ENCODE measurements at places on chromosomes 3 and 15. TPM values are rescaled to one million over a fixed set of nuclear protein-coding genes. Genes with fewer than 3 reads are reported as not detected.

- no peak for DNase-seq
These were observed 3.4 kb downstream of the VILL start for GRCh38 chr3:37993820-37994638.

DNA sequence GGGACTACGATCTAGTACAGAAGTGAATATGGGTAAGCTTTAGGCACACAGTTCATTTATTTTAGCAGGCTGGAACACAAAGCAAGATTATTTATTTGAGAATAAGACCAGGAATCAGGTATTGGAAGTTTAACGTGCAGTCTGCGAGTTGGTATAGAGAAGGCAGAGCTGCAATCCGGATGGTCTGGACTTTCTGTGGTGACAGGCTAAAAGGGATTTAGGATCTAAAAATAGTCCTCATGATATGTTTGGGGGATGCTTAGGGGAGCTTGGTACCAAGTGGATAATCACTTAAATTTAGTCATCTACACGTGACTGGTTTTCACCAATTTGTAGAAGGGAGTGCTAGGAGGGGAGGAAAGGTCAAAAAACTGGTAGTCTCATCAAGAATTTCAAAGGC, 119.4 kb downstream of the DLG1 start:
- DNase-seq, result no peak

DNA sequence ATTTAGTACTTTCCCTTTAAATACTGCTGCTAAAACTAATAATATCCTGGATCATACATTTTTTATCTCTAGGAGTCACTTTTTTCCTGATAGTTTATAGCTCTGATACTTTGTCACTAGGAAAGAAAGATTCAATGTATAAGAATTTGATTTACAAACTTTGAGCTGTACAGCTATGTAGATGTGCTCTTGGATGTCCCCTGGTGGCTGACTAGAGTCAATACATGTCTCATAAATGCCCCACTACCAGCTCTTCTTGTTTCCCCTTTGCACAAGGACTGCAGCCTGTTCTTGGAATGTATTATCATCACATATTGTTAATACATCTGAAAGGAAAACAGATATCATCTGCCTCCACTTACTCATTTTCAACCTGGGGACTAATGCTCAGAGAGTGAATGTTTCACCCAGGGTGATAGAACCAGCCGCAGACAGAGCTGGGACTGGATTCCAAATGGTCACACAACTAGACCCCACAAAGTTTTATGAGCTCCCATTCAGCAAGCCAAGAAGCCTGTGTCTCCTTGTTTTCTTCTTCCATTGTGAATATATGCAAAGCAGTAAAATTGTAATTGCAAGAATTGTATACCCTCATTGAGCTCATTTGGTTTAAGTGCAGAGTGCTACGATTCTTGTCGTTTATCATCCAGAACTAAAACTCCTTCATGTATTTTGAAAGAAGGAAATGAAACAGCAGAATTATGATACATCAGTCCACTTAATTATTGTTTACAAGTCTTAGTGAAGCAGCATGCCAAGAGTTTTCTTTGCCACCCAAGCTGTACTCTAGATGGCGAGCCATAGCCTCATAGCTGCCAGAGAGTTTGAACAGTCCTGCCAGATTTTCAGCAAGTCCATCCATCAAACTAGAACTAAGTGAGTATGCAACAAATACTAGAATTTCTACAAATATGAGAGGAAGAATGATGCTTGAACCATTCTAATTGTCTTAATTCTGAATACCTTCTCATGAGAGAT, 261.6 kb upstream of the LMCD1 start:
- no peak for DNase-seq

- DNase-seq, result no peak
These were observed 206.5 kb downstream of the XXYLT1 start for GRCh38 chr3:195064300-195064931.

DNA sequence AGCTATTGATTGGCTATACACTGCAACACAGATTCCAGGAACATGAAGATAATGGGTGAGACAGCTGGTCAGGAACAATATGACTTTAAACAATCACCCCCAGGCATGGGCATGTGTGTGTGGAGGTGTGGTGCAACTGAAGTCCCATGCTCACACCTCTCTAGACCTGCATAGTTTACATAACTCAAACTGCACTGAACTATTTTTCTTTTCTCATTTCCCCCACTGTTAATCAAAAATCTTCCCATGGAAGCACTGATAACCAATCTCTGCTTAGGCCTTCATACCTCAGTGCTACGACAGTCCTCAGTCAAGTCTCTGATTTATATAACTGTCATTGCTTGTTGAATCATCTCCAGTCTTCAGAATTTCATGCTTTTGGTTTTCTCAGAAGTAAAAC, 600.2 kb downstream of the NTRK3 start:
- no peak for DNase-seq

DNA sequence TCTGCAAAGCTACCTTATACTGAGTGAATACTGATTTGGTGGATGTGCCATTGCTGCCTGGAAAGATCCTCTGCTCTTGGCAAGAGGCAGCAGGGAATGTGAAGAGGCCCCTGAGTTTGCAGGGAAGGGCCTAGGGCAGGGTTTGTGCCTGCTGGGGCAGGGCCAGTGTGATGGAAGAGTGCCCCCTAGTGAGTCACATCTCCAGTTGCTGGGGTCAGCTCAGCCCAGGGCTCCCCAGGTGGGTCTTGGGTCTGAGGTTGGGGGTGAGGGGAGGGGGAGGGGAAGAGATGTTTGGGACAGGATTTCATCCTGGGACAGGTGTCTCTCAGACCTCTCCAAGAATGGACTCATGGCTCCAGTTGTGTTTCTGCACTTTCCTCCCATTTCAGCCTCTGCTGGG, 4.1 kb upstream of the AMOTL2 start:
- DNase-seq, result no peak

GRCh38 chr3:108202834-108203233, 19.4 kb downstream of the IFT57 start:
- DNase-seq, result no peak

- DNase-seq, result no peak
These were observed 80.9 kb downstream of the NECTIN3 start for GRCh38 chr3:111152496-111152895.

GRCh38 chr3:101702726-101703125, 16.2 kb upstream of the RPL24 start:
- no peak for DNase-seq

DNA sequence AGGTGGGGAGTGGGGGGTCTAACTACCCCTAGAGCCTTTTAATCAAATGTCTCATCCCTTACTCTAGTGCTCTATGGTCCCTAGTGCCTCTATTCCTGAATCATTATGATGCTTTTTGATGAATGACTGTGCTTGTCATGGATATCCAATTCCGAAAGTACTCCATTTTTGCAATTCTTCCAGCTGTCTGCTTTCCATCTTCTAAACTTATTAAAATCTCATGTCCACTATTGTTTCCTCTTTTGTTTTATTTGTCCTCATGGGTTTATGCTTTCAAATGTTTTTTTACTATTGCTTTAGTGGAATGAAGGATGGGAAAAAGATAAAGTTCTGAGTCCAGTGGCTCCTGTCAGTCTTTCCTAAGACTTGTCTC, 77.2 kb upstream of the KCNMB2 start:
- no peak for DNase-seq

- DNase-seq, result no peak
These were observed 7.8 kb upstream of the ISLR2 start for GRCh38 chr15:74122403-74123130.

GRCh38 chr15:71447328-71448250, 332.3 kb downstream of the THSD4 start:
- DNase-seq, result peak; percentile 92

DNA sequence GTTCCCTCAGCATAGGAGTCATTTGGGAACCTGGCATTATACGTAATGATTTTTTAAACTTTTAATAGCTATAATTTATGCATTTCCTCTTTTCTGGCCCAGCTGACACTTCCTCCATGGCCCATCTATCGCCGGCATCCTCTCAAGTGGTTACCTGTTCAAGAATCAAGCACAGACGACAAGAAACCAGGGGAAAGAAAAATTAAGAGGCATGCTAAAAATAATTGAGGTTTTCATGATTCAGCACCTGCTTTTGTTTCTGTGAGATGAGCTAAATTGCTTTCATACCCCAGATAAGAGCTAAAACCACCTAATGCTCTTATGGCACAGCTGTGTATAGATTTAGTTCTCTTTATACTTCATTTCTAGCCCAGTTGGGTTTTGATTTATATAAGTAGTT, 1.7 kb downstream of the SPCS1 start:
- DNase-seq, result no peak

DNA sequence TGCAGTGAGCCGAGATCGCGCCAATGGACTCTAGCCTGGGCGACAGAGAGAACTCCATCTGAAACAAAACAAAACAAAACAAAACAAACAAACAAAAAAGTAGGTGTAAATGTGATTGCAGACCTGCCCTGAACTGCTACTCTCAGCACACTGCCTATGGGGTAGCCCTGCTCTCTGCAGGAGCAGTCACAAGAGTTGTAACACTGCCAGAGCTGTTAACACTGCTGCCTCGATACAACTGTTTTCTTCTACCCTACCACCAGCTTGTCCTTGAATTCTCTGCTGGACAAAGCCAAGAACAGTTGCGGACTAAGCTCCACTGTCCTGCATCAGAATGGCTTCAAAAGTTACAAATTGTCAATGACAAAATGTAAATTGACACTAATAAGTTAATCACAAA, 89.3 kb downstream of the ALCAM start:
- DNase-seq, result no peak

DNA sequence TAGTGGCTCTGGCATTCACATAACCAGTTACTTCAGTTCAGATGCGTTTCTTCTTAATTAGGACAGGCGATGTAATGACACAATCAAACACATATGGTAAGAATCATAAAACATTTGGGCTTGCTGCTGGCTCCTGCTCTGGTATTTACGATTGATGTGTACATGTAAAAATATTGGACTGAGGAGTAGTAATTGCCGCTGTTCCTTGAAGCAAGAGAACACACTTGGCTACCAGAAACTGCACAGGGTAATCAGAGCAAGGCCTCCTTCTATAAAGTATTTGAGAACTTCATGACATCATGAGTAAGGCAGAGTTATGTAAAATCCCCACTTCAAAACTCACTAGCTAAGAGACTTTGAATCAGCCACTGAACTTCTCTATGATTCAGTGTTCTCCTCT, 158.1 kb downstream of the SSR3 start:
- DNase-seq, result no peak

GRCh38 chr3:133461291-133461690, 61.4 kb downstream of the BFSP2 start:
- DNase-seq, result peak; percentile 51

DNA sequence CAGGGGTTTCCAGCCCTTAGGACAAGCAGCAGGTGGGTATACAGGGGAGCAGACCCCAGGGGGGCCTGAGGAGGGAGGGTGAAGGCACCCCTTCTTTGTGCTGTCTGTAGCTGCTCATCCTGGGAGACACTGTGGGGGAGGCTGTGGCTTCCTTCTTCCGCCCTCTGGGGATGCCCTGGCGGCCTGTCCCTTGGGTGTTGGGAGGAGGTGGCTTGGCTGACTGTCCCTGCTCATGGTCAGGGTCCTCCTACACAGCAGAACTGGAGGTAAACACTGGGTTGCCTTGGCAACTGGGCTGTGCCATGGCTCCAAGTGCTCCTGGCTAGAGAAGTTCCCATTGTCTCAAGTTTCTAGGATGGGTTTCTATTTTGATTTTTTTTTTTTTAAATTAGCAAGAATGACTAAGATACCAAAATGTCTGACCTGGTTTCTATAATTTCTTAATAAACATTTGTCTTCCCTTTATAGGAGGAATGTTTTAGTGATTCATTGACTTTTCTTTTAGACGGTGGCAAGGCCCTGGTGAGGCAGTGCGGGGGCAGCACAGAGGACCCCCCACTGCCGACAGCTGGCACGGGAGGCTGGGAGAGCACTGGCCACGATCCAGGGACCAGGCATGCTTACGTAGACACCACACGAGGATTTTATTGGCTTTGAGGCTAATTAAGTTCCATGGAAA, 12.4 kb downstream of the KLF13 start:
- DNase-seq, result no peak

- no peak for DNase-seq
These were observed 101.6 kb downstream of the ZPLD1 start for GRCh38 chr3:102536456-102536855.

GRCh38 chr3:46354478-46354877, 567 bp downstream of the CCR2 start:
- no peak for DNase-seq

GRCh38 chr3:156617145-156617544, 57.2 kb upstream of the TIPARP start:
- no peak for DNase-seq

DNA sequence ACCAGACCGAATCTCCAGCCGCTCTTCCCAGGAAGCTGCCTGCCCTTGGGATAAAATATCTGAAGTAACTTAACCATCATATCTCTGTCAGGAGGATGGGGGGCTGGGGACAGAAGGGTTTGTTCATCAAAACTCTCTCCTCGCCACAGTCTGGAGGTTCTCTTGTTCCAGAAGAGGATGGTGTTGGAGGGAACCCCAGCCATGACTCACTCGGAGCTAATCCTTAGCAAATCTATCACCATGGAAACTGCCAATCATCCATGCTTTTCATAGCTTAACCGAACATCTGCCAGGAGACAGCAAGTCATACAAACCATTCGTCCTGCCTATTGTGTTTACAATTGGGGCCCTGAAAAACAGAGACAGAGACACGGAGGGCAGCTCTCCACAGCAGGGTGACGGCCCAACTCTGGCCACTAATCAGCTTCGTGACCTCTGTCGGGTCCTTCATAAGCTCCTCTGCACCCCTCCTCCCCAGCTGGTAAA, 73.8 kb upstream of the HEG1 start:
- peak; percentile 81 for DNase-seq

- DNase-seq, result no peak
These were observed 33.1 kb downstream of the ASB7 start for GRCh38 chr15:100635406-100636071.

- no peak for DNase-seq
These were observed 346.4 kb upstream of the DPPA4 start for GRCh38 chr3:109683746-109684145.

DNA sequence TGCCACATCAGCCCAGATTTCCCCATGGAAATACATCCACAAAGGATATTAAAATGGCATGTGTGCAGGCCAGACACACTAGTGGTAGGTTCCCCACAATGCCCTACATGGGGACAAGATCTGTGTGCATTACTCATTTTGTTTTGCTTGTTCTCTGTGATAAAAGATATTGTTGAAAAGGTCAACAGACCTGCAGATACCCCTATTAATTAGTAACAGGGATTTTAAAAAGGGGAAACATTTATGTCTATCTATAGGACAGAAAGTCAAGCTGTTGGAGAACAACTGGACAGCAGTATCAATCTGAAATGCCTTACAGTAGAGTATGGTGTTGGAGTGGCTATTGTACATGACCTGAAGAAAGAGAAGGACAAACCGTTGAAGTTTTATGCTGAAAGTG, 596.0 kb upstream of the GRM7 start:
- DNase-seq, result no peak

- DNase-seq, result peak; percentile 50
These were observed 21.3 kb upstream of the GATM start for GRCh38 chr15:45399381-45400212.

GRCh38 chr3:74661672-74662071, 47.2 kb upstream of the CNTN3 start:
- DNase-seq, result no peak

- no peak for DNase-seq
These were observed 163.5 kb downstream of the CNTN4 start for GRCh38 chr3:2262204-2262603.

- DNase-seq, result peak; percentile 55
These were observed 89.0 kb downstream of the IQSEC1 start for GRCh38 chr3:12984023-12984823.

The CTXN2 gene
- total RNA-seq, result not detected

The CKMT1B gene
- 1.6 TPM for total RNA-seq

The AADAC gene
- 2.8 TPM for total RNA-seq

The C2CD4A gene
- total RNA-seq, result 0.09 TPM

The ITIH1 gene
- not detected for total RNA-seq

The CRTAP gene
- 134 TPM for total RNA-seq

The CHRNA3 gene
- total RNA-seq, result not detected

The GRAMD1C gene
- total RNA-seq, result 14.7 TPM

The SH2D7 gene
- not detected for total RNA-seq

The IQSEC1 gene
- total RNA-seq, result 30.1 TPM

All from PC-9 (cell line).